Activated naive CD8-positive, alpha-beta T cell treated with anti-CD3 and anti-CD28 coated beads for 36 hours (primary cell): ENCODE measurements at places on chromosomes 1 and 21. TPM values are rescaled to one million over a fixed set of nuclear protein-coding genes. Genes with fewer than 3 reads are reported as not detected.

GRCh38 chr1:200275415-200275814 is 134.4 kb downstream of the ZNF281 start:
- no peaks in the 10 kb centered on the region for H3K27me3 ChIP-seq
- no peaks in the 10 kb centered on the region for H3K4me1 ChIP-seq
- H3K4me3 ChIP-seq, result no peak overlapping the region
- no peak overlapping the region for H3K27ac ChIP-seq

The NCSTN gene
- total RNA-seq, result 53.5 TPM

The WNT3A gene
- total RNA-seq, result not detected

GRCh38 chr1:32363713-32364112 is 1.4 kb downstream of the TSSK3 start:
- H3K36me3 ChIP-seq, result peaks cover 13% of the 10 kb centered on the region
- H3K4me3 ChIP-seq, result no peak overlapping the region
- peaks cover 23% of the 10 kb centered on the region for H3K4me1 ChIP-seq
- no peak for DNase-seq

GRCh38 chr1:243341074-243341473 is 85.2 kb downstream of the SDCCAG8 start:
- H3K4me1 ChIP-seq, result peaks cover 3% of the 10 kb centered on the region
- no peak overlapping the region for H3K4me3 ChIP-seq
- H3K36me3 ChIP-seq, result peaks cover 8% of the 10 kb centered on the region
- no peaks in the 10 kb centered on the region for H3K27me3 ChIP-seq

GRCh38 chr1:154729577-154729976 is 121.6 kb upstream of the ADAR start:
- DNase-seq, result no peak
- peaks cover 5% of the 10 kb centered on the region for H3K27me3 ChIP-seq
- H3K4me3 ChIP-seq, result no peak overlapping the region
- peaks cover 24% of the 10 kb centered on the region for H3K4me1 ChIP-seq
- no peaks in the 10 kb centered on the region for H3K36me3 ChIP-seq
- H3K27ac ChIP-seq, result no peak overlapping the region

GRCh38 chr1:45863218-45863617 is 59.8 kb downstream of the MAST2 start:
- H3K4me3 ChIP-seq, result no peak overlapping the region
- no peak overlapping the region for H3K27ac ChIP-seq
- peaks cover 5% of the 10 kb centered on the region for H3K36me3 ChIP-seq
- no peak for DNase-seq

DNA sequence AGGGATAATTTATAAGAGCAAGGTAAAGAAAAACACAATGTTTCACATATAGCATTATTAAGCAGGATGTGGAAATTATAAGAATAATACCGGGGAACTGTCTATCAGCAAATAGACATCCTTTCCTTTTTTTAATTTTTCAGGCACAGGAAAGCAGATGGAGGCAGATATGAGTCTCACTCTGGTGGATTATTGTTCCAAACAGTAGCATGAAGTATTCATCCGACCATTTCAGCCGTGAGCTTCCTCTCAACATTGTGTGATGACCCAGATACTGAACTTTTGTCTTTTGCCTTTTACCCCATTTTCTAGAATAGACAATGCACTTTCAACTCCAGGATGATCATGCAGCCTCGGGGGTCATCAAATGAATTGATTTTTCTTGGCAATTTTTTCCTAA is 599.8 kb downstream of the ADGRL2 start:
- no peak overlapping the region for H3K4me3 ChIP-seq
- H3K36me3 ChIP-seq, result no peaks in the 10 kb centered on the region
- no peak overlapping the region for H3K27ac ChIP-seq
- peaks cover 4% of the 10 kb centered on the region for H3K27me3 ChIP-seq
- DNase-seq, result no peak
- H3K4me1 ChIP-seq, result no peaks in the 10 kb centered on the region
